ENCODE measurements at places on chromosomes 12 and 14.

GRCh38 chr14:68779761-68780323, 13.0 kb downstream of the ZFP36L1 start:
- peak; percentile 67 for DNase-seq

- no peak for DNase-seq
These were observed 246.6 kb upstream of the RTL1 start for GRCh38 chr14:101150039-101150610.

GRCh38 chr14:73427516-73428264, 30.7 kb downstream of the NUMB start:
- no peak for DNase-seq

DNA sequence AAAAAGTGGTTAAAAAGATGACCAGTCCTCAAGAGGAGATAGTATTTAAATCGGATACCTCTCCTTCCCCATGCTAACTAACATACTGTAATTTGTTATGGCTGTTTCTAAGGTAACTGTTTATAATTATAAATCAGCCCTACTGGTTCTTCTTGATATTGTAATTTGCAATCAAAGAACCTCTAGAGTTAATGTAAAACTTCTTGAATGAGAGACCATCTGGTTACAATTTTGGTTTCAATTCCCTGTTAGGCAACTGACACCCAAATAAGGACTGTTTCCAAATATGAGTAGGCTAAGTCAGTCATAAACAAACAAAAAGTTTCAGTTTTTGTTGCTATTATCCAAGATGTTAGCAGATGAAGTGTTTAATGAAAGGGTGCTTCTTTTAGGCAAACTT, 120.2 kb upstream of the DNM1L start:
- DNase-seq = no peak

DNA sequence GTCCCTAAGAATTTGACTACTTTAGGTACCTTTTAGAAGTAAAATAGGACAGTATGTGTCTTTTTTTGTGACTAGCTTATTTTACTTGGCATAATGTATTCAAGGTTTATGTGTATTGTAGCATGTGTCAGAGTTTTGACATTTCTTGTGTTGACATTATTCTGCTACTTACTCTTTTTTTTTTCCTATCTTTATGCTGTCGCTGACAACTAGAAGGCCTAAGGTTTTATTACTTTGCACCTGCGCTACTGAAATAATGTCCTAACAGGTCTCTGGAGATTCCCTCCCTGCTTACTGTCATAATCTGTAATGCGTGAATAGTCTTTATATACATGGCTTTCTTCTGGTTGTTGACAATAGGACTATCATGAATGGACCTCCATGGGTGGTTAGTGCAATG, 43.0 kb downstream of the PDE3A start:
- DNase-seq = no peak

- DNase-seq = no peak
These were observed 101.3 kb downstream of the HMGA2 start for GRCh38 chr12:65925626-65926025.

- no peak for DNase-seq
These were observed 55.1 kb downstream of the MNAT1 start for GRCh38 chr14:60789656-60790055.

GRCh38 chr12:118689793-118690192, 291.5 kb upstream of the SRRM4 start:
- no peak for DNase-seq

DNA sequence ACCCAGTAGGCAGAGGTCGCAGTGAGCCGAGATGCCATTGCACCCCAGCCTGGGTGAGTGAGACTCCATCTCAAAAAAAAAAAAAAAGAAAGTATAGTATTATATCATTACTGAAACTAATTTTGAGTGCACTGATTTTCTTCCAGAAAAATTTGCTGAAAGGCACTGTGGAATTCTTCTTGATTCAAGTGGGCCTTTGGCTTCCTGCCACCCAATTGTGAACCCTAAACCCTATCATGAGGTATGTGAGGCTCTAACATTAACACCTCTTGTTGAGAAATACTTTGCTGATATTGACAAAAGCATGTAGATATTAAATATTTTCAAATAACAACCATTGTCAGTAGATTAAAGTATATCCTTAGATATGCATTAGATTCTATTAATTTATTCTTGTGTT, 211.2 kb downstream of the LRRK2 start:
- DNase-seq = no peak

- no peak for DNase-seq
These were observed 12.6 kb downstream of the ACTR6 start for GRCh38 chr12:100213016-100213891.

DNA sequence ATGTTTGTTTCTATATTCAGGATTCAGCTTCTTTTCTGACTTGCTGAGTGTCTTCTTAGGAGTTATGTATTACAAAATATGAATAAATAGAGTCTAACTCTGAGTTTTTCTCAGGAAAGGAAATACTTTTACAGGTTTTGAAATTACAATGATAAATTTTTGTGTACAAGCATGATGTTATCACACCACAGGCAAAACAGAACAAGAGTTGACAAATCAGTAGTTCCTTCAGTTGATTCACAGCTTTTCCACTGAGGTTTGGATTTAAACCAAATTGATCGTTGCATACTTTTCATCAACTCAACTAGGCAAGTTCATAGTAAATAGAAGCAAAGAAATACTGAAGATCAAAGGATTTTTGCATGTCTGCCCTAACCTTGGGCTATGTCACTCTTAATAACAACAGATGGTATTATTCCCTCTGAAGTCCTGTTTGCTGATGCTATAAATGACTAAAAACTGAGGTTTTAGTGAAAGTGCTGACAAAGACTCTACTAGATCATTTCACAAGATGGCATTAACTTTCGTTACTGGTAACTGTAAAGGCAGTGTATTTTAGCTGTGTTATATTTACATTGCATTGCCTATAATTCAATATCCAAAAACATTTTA, 520.2 kb downstream of the FLRT2 start:
- DNase-seq = no peak

- peak; percentile 12 for DNase-seq
These were observed 505 bp downstream of the KCNC2 start for GRCh38 chr12:75208856-75209811.

DNA sequence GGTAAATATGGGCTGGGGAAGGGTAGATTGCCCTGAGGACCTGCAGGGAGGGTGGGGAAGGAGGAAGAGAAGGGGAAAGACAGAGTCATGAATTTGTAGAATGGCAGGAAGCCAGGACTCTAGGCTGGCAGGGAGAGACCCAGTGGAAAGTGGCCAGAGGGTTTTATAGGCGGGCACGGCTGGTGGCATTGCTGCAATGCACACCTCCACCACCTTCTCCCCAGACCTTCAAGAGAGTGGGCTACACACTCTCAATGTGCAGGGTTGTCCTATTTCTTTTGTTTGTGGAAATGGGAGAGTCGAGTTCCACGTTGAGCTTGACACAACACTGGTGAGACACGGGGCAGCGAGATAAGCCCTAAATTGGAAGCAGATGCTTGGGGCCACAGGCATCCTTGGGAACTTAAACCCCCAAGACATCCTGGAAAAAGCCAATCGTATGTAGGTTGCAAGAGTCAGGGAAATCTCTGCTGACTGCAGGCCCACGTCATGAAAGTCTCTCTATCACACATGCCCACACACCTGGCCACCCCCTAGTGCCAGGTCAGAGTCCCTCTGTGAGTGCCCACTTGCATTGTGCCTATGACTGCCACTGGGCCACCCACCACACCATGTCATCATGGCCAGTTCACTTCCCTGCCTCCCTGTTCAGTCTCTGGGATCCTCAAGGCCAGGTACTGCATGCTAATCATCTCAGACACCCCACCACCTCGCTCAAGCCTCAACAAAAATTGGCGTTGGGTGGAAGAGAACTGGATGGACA, 38.0 kb upstream of the BDKRB2 start:
- DNase-seq = no peak

DNA sequence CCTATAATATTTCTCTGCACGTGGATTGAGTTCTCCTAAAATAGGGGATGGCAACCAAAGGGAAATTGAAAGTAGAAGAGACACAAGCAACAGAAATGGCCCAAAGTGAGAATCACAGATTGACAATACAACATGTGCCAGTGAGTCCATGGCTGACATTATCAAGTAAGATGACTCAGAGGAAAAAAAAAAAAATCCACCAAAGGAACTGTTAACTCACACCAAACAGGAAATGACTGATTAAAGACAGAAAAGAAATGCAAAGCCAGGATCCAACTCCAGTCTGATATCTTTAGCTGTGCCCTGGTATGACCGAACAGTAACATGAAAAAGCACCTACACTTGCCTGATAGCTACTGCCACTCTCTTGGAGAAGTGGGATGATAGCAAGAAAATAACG, 485.0 kb downstream of the PRKD1 start:
- DNase-seq = no peak

- DNase-seq = no peak
These were observed 132.4 kb downstream of the BRMS1L start for GRCh38 chr14:35958499-35958898.

GRCh38 chr14:92880851-92881250, 42.1 kb upstream of the CHGA start:
- no peak for DNase-seq

GRCh38 chr14:75138492-75138891, 11.6 kb upstream of the NEK9 start:
- DNase-seq = no peak

DNA sequence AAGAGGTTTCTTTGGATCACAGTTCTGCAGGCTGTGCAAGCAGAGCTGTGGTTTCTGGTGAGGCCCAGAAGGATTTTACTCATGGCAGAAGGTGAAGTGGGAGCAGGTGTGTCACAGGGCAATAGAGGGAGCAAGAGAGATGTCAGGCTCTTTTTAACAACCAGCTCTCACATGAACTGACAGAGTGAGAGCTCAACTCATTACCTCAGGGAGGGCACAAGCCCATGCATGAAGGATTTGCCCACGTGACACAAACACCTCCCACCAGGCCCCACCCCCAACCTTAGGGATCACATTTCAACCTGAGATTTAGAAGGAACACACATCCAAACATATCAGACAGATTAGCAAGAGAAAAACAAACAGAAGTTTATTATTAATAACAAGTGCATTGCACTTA, 470.4 kb downstream of the GALC start:
- DNase-seq = no peak

- DNase-seq = no peak
These were observed 39.7 kb upstream of the RPH3A start for GRCh38 chr12:112751844-112752243.

GRCh38 chr12:130342842-130343241, 5.2 kb downstream of the PIWIL1 start:
- no peak for DNase-seq

DNA sequence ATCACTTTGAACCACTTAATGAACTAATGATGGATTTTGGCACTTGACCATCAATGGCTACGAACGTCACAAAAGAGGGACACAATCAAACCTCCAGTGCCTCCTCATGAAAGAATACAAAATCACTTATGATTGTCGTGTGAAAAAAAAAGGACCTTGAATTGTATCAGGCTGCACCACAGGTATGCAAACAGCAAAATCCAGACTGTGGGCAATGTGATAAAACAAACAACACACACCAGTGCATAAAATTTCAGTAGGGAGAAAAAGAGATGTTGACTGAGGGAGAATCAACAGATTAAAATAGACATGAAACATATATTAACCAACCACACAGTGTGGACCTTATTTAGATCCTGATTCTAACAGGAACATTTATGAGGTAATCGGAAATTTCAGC, 2.6 kb downstream of the TSPAN8 start:
- no peak for DNase-seq

DNA sequence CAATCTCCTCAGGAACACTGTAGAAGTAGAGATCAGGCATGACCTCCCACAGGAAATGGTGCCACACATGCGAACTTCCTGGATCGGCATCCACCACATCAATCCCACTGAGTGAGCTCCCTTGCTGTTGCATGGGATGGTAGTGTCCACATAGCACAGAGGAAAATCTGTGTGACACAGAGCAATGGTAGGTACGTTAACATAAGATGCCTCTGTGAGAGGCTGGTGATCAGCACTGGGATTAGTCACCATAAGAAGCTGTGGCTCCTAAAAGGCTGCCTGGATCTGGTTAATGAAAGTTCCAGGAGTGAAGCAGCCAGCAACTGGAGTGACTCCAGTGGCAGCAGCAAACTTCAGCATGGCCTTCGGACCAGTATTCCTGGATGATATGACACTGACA, 21.8 kb downstream of the WDHD1 start:
- DNase-seq = no peak

GRCh38 chr12:64666054-64666914, 56.0 kb downstream of the RASSF3 start:
- DNase-seq = no peak

DNA sequence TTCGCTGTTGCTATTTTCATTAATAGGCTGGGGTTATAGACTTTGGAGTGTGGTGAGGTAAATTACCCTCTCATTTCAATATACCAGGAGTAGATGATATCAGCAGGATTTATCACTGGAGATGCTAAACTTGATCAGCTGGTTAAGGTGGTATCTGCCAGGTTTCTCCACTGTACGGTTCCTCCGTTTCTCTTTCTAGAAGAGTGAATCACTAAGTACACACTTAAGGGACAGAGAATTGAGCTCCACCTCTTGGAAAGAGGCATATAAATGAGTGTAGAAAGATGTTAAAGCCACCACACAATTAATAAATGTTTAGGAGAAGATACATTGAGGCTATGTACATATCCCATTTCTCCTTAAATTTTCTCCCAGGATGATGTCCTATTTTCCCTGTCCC, 277.4 kb upstream of the GRIP1 start:
- DNase-seq = no peak

DNA sequence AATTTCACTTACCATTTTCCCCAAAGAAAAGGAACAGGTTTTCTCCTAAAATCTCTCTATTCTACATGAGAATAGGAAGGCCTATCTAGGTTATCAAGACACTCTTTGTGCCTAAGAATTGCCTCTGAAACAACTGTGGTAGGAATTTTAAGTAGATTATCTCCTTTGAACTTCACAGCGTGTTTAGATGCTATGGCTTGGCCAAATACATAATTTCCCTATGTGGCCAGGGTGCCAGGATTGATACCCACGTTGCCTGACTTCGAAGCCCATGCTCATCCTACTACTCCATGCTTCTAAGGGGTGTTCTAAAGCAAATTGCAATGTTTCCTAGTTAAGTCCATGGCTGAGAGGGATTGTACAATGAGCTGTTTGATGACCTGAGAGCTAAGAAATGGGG, 241.5 kb upstream of the FBXO33 start:
- DNase-seq = no peak

DNA sequence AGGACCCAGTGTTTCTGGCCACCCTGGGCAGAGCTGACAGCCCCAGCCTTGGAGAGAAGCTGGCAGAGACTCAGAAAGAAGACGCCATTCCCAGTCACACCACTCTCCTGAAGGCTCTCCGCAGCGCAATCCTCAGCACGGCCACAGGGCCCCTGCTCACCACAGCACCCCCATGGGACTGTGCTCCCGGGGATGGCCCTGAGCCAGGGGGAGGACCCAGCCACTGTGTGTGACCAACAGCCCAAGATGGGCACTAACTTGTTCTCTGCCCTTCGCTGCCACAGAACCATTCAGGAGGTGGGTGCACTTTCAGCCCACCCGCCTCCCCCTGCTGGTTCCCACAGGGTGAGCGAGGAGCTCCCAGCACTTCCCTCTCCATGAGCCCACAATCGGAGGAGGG, 57.1 kb downstream of the CCNK start:
- DNase-seq = no peak

DNA sequence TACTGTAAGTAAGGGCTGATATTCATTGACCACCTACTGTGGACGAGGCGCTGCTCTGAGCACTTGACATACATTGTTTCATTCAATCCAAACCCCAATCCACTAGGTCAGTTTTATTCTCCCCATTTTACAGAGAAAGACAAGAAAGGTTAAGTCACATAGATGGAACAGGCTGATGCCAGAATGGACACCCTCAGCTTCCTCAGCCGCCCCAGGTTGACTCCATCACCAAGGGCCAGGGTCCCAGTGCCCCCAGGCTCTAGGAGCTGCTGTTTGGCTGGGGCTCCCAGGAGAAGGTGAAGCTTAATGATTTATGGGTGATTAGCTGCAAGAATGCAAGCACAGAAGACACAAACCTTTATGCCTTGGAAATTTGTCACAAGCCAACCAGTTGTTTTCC, 671 bp upstream of the AQP2 start:
- no peak for DNase-seq
